Astrocyte of the spinal cord (primary cell): ENCODE measurements at places on chromosomes 1 and 21.
A peak's percentile ranks its signal among the peaks of the same experiment; 100 is the strongest.

DNA sequence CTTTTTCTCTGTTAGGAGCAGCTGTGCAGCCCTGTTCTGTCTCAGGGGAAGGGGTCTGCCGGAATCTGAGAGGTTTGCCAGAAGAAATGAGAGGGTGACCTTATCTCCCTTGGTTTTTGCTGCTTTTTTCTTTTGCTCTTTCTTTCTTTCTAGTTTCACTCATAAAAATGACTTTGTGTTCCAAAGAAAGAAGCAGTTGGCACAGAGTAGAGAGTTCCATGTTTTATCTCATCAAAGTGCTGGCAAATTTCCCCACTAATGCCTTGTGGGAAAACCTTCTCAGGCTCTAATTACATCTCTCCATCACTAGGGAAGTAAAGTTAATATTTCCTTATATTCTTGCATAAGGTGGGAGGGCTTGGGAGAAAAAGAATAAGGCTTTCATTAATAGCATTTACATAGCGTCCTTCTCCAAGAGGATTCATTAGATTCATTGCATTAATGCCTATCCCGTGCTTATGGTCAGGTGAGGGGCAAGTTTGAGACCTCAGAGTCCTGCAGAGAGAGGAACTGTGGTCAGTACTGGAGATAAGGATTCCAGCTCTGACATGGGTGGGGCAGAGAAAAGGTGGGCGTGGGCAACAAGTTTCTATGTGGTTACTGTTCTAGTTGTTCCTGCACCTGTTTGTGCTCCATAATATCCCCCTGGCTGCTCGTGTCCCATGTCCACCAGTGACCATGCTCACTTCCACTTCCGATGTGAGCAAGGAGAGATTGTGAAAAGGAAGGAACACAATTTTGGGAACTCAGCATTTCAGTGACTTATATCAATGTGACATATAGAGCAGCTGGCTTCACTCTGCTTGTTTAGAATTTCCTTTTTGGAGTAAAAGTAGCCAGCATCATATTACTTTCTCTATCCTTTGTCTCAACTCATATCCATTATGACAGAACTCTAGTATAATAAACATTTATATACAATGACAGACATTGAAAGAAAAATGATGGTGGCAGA, 79.5 kb downstream of the DISC1 start:
- DNase-seq = no peak

DNA sequence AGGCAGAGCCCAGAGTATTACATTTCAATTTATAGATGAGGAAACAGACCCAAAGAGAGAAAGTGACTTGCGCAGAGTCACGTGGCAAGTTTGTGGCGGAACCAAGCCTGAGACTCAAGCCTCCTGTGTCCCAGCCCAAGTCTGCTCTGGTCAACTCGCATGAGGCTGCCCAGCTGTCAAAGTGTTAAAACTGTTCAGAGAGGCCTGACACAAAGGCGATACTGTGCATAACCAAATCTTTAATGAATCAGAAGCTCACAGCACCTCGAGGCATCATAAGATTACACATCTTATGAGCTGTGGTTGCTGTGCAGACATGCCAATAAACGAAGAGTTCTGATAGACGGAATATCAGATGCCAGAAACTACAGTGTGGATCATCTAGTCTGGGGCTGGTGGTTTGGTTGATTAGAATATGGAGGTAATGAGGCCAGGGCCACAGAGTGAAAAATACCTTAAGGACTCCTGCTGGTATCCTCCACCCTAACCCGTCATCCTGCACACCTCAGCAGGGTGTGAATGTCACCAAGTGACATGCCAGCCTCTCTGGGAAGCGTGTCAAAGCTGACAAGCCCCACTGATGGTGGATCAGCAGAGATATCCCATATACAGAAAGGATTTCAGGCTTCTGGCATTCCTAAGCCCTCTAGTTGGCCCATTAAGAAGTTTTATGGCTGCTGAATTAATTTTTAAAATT, 42.2 kb downstream of the TNNT2 start:
- no peak for DNase-seq

DNA sequence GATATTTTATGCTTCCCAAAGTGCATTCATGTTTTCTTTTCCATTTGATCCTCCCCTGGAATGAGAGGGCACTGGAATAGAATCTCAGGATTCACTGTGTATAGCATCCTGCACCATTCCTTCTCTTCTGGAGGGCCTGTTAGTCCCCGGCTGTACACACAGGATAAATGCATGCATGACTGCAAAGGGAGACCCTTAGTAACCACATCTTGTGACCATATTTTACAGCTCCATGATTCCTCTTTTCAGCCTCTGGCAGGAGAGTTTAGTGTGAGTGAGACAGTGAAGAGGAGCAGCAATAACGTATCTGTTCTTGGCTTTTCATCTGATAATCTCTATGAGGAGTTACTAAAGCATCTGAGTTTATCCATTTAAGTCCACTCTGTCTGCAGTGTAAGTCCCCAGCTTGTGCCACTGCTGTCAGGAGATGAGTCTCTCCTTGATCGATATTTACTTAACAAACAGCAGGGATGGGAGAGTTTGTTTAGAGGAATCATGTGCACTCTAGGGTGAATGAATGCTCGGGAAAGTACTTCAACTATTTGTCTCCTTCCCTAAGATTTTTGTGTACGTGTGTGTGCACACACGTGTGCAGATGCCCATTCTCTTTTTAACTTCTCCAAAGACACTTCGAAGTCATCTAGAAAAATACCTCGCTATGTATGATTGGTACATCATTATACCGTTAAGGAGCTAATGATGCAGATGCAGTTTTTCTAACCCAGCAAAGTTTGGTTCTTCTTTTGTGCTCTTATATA, 41.1 kb downstream of the PROX1 start:
- DNase-seq = no peak

- DNase-seq = no peak
Measured at GRCh38 chr1:45957684-45958083, 154.3 kb downstream of the MAST2 start.

DNA sequence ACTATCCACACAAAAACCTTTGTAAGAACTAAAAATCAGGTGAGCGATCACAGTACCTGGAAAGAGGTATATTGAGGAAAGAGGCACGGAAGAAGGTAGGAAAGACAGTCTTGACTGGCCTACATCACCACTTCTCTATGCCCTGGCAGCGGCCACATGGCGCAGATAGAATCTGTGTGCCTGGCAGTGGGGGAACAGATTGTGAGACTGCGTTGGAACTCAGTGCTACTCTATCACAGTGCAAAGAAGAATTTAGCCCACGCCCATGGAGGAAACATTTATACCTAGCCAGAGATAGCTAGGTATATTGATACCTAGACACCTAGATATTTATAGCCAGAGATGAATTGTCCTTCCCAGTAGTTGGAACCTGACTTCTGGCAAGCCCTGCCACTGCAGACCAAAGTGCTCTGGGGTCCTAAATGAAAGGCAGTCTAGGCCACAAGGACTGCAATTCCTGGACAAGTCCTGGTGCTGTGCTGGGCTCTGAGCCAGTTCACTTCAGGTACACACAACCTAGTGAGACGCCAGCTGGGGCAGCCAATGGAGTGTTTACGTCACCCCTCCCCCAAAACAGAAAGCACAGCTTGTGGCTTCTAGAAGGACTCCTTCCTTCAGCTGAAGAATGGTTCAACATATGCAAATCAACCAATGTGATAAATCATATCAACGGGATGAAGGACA, 51.9 kb downstream of the DHX9 start:
- DNase-seq = no peak

DNA sequence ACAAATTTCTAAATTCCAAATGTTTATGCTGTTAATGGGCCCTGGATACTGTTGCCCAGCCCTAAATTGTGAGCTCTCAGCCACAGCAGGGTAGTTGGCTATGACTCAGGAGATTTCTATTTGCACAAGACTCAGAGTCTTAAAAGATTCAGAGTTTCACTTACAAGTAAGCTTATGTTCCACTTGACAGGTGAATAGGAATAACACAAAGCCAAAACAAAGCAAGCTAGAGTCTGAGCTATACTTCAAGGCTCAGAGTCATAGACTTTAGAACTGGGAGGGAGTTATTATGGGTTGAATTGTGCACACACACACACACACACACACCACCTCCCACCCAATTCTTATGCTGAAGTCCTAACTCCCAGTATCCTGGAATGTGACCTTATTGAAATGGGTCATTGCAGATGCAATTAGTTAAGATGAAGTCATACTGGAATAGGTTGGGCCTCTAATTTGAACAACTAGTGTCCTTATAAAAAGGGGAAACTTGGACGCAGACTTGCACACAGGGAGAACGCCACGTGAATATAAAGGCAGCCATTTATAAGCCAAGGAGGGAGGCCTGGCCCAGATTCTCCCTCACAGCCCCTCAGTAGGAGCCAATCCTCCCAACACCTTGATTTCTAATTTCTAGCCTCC, 30.2 kb downstream of the PRDX6 start:
- DNase-seq = peak; percentile 89

DNA sequence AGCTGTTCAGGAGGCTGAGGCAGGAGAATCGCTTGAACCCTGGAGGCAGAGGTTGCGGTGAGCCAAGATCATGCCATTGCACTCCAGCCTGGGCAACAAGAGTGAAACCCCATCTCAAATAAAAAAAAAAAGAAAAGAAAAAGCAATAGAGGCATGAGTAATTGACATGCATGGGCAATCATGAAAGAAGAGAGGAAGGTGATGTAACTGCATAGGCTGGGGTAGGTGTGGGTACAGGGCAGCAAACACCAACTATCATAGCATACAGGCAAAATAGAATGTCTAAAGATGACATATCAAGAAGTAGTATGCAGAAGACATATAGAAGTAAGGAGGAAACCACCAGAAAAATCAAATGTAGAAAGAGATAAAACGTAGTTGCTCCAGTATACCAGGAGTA, 19.0 kb upstream of the MGST3 start:
- no peak for DNase-seq

DNA sequence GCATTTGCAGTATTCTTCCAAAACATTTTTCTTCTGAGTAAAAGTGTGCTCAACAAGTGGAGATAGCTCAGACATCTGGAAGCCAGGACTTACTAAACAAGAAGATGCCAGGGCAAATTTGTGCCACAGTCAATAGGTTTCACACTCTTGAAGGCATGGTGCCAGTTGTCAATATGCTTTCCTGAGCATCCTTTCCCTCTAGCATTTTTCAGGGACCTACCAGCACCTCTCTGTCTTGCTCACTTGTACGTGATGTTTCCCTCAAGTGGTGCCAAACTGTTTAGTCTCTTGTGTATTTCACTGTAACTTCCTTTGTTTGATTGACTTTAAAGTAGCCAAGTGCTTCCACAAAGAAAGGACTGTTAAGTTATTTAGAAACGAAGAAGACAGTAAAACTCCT, 194.0 kb upstream of the SGIP1 start:
- DNase-seq = no peak

- DNase-seq = peak; percentile 66
Measured at GRCh38 chr1:170929835-170930554, 5.3 kb upstream of the MROH9 start.

- no peak for DNase-seq
Measured at GRCh38 chr1:43548285-43549271, 17.9 kb downstream of the PTPRF start.

DNA sequence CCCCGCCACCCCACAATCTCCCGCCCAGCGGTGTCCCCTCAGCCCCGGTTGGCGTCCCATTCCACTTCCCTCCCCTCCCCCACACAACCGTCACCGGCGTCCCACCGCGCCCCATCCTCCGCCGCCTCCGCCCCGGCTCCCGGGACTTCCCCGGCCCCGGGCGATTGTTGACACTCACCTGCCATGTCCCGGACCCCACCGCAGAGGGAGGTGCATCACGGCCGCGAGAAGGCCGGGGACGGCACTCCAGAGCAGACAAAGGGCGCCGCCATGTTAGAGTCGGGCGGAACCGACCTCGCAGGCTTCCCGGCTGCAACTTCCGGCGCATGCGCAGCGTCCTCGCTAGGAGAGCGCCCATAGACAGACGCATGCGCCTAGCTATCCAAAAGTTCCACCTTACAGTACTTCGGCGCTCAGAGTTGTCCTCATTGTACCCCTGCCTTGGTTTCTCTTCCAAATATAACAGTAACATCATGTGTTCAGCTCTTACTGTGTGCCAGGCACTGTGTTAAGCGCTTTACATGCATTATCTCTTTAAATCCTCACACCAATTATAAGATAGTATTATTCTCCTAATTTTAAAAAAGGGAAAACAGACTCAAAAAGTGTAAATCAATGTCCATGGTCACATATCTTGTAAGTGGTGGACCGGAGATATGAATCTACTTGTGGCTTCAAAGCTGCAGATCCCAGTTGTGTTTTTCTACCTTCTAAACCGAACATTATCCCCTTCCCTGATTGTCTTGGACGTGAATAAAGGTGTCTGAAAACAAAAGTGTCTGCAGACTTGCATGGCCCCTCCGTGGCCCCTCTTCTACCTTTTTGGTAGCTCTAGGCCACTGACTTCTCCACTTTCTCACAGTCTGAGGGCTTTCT, at the start of gene ZBTB17:
TSS of gene ZBTB17 (minus strand) at position 297 of the 876 bp plus-strand sequence. CDS start 27,606 bp downstream, outside the sequence.
- peak; percentile 91 for DNase-seq

DNA sequence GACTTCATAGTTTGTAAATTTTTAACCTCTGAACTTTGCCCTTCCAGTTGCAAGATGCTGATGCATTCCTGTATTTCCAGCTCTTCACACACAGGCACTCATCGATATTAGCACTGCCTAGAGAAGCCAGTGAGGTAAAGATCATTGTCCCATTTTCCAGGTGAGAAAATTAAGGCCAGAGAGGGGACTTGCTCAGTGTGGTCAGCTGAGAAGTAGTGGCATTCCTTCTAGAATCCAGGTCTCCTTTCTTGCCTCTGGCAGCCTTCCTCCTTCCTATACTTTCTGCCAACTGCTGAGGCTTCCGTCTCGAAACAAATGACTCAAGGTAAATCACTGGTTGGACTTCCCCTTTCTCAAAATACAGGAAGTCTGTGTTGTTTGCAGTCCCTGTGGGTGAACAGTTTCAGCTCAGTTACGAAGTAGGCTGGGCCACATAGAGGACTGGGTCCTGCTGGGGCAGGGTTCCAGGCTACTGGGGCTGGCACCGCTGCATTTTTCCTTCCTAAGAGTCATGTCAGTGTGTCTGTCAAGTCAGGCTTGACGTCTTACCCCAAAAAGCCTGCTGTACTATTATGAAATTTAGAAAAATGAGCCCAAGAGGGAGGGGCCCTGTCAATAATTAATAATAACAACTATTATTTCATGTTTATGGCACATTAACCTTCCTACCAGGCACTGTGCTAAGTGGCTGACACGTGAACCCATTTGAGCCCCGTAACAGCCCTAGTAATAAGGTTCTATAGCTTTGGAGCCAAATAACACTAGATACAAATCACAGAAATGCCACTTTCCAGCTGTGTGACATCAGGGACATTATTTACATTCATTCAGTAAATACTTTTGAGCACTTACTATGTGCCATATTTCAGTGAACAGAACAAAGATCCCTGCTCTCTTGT, 16.6 kb upstream of the RNF19B start:
- DNase-seq = peak; percentile 86
